ENCODE measurements at places on chromosomes 4 and X. TPM values are rescaled to one million over a fixed set of nuclear protein-coding genes. Genes with fewer than 3 reads are reported as not detected.

The FAM9B gene
- total RNA-seq = not detected

The MSANTD1 gene
- total RNA-seq = 0.99 TPM

The NLGN3 gene
- 11.7 TPM for total RNA-seq

The PLP1 gene
- 29.5 TPM for total RNA-seq

GRCh38 chr4:114472269-114473032 is 126.2 kb upstream of the UGT8 start:
- no peaks in the 10 kb centered on the region for H3K27me3 ChIP-seq
- no peaks in the 10 kb centered on the region for H3K36me3 ChIP-seq
- H3K4me1 ChIP-seq = peaks cover 8% of the 10 kb centered on the region
- H3K27ac ChIP-seq = no peak overlapping the region
- no peak for DNase-seq

GRCh38 chr4:139188648-139189416 is 11.8 kb upstream of the ELF2 start:
- H3K4me1 ChIP-seq = peaks cover 7% of the 10 kb centered on the region
- H3K27ac ChIP-seq = peak overlapping the region; percentile 44
- H3K4me3 ChIP-seq = no peak overlapping the region
- no peak for DNase-seq

- H3K36me3 ChIP-seq = peaks cover 4% of the 10 kb centered on the region
- no peaks in the 10 kb centered on the region for H3K4me1 ChIP-seq
- DNase-seq = no peak
- peaks cover 7% of the 10 kb centered on the region for H3K27me3 ChIP-seq
Measured at GRCh38 chr4:3605491-3605890, 73.3 kb upstream of the LRPAP1 start.

DNA sequence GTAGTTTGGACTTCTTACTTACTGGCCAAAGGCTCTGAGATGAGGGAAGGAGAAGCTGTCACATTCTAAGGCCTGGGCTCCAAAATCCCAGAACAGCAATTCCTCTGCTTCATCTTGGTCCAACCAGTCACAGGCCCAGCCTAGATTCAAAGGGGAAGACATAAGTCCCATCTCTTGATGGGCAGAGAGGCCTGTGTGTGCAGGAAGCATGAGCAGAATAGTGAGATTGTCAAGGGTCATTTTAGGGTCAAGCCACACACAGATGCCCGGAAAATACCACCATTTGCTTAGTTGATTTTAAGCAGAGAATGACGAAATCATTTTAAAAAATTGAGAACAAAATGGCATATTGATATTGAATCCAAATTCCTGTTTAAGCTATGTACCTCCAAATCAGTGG is 580.9 kb upstream of the ZFP42 start:
- no peaks in the 10 kb centered on the region for H3K27me3 ChIP-seq
- no peaks in the 10 kb centered on the region for H3K4me1 ChIP-seq
- H3K4me3 ChIP-seq = no peak overlapping the region
- H3K36me3 ChIP-seq = peaks cover 8% of the 10 kb centered on the region
- H3K27ac ChIP-seq = no peak overlapping the region
- no peak for DNase-seq

GRCh38 chrX:123878252-123878721 is 18.4 kb downstream of the XIAP start:
- 0 out of 2 replicates have a peak, but pooled peaks cover 2% of the 10 kb centered on the region for H3K36me3 ChIP-seq
- no peaks in the 10 kb centered on the region for H3K4me1 ChIP-seq
- H3K27ac ChIP-seq = no peak overlapping the region
- no peaks in the 10 kb centered on the region for H3K27me3 ChIP-seq

- no peaks in the 10 kb centered on the region for H3K36me3 ChIP-seq
- no peaks in the 10 kb centered on the region for H3K27me3 ChIP-seq
- H3K4me3 ChIP-seq = no peak overlapping the region
- no peak for DNase-seq
Measured at GRCh38 chrX:53449632-53450031, 15.5 kb upstream of the HSD17B10 start.

- DNase-seq = no peak
- H3K27ac ChIP-seq = no peak overlapping the region
- peaks cover 7% of the 10 kb centered on the region for H3K4me1 ChIP-seq
Measured at GRCh38 chr4:175421506-175421905, 390.6 kb downstream of the GPM6A start.

- H3K4me1 ChIP-seq = peaks cover 32% of the 10 kb centered on the region
- H3K4me3 ChIP-seq = no peak overlapping the region
- no peak overlapping the region for H3K27ac ChIP-seq
- H3K36me3 ChIP-seq = no peaks in the 10 kb centered on the region
- H3K27me3 ChIP-seq = no peaks in the 10 kb centered on the region
Measured at GRCh38 chr4:30769093-30769492, 48.9 kb downstream of the PCDH7 start.

- no peaks in the 10 kb centered on the region for H3K36me3 ChIP-seq
- no peaks in the 10 kb centered on the region for H3K27me3 ChIP-seq
- H3K4me1 ChIP-seq = no peaks in the 10 kb centered on the region
- no peak overlapping the region for H3K4me3 ChIP-seq
- DNase-seq = no peak
Measured at GRCh38 chr4:179530958-179531357, 2088.7 kb upstream of the AGA start.

Measured in WTC11 (cell line).